ENCODE measurements at places on chromosomes 11 and 22.

- DNase-seq = no peak
Observed at GRCh38 chr22:42922374-42923191, 65.5 kb upstream of the ARFGAP3 start.

DNA sequence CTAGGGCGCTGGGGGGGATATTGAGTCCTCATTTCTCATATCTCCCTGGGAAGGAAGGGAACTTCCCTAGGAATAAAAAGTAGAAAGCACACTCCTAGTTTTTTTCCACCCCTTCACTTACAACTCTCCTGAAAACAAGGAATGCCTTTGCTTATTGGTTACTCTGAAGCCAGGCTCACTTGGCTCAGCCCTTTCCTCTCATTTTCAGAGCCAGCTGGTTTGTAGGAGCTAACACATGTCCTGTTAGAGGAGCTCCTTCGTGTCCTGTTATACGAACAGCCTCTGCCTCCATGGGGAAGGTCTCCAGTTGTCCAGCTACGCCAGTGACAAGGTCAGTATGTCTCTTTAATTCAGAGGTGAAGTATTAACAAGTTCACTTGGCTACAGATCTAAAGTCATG, 17.6 kb downstream of the ALKBH8 start:
- no peak for DNase-seq

DNA sequence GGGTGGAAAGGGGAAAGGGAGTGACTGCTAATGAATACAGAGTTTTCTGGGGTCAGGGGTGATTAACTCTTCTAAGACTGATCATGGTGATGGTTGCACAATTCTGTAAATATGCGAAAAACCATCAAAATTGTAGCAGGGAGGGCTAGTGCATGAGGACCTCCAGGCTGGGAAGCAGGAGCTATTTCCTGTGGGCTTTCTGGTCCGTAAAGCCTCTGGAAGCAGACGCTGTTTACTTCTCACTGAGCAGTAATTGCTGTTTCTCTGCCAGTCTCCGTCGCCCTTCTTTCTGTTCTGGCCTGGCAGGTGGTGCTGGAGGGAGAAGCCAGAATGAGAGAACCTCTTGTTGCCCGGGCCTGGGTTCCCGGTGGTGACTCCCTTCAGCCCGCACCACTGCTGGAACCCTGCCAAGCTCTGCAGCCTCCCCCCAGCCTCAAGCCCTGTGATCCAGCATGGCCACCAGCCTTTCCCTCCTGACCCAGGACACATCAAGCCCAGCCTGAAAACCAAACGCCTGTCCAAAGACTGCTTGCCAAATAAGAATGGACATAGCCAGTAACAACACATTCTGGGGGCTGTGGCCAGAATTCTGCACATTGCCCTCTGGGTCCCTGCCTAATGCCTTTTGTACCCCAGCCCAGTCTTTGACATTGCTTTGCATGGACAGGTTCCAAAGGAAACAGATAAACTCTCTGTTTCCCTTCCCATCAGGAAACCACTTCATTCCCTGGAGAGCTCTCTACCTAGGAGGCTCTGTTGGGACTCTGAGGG, 201.0 kb upstream of the NAV2 start:
- no peak for DNase-seq

GRCh38 chr11:8997451-8997850, 6.3 kb downstream of the NRIP3 start:
- no peak for DNase-seq

GRCh38 chr11:65793625-65794400, 7.0 kb downstream of the OVOL1 start:
- no peak for DNase-seq

DNA sequence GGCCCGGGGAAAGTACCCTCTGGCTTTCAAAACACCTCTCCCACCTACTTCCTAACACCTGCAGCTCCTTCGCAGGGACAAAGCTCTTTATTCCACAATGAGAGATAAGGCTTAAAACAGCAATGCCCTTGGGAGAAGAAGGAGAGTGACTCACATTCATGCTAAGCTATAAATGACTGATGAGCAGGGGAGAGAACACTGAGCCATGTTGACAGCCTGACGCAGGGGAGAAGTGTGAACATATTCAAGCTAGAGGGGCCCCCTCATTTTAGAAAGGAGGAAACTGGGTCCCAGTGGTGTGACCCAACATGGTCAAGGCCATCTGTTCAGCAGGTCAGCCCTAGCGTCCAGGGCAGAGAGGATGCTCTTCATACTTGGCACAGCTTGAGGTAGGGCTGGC, 171.8 kb downstream of the DSCAML1 start:
- DNase-seq = no peak

GRCh38 chr11:111523343-111523742, 8.8 kb downstream of the HOATZ start:
- no peak for DNase-seq

- no peak for DNase-seq
Observed at GRCh38 chr11:20177136-20177535, 16.9 kb upstream of the DBX1 start.

DNA sequence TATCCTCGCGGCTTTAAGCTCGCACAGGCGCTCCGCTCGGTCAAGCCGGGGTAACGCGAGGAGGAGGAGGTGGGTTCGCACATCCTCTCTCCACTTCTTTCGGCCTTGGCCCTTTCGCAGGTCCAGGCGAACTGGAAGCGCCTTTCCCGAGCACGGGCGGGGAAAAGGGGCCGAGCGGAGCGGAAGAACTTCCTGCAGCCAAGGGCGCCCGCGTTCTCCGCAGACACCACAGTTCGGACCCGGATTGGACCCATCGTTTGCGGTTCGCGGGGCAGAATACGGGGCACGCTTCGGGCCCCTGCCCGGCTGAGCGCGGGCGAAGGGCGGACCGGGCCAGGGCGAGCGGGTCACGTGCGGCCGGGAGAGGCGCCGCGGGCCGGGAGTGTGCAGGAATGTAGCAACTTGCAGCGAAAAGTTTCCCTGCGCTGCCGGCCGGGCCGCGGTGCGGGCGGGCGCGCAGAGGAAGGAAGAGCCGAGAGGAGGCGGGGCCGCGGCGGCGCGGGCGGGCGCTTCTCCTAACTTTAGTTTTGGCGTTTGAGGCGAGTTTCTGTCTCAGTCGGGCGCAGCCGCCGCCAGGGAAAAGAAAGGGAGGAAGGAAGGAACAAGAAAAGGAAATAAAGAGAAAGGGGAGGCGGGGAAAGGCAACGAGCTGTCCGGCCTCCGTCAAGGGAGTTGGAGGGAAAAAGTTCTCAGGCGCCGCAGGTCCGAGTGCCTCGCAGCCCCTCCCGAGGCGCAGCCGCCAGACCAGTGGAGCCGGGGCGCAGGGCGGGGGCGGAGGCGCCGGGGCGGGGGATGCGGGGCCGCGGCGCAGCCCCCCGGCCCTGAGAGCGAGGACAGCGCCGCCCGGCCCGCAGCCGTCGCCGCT, at the start of gene YAP1:
TSS of gene YAP1 (plus strand) at position 552 of the 865 bp plus-strand sequence. CDS start 402 bp downstream, outside the sequence.
- DNase-seq = peak; percentile 98

DNA sequence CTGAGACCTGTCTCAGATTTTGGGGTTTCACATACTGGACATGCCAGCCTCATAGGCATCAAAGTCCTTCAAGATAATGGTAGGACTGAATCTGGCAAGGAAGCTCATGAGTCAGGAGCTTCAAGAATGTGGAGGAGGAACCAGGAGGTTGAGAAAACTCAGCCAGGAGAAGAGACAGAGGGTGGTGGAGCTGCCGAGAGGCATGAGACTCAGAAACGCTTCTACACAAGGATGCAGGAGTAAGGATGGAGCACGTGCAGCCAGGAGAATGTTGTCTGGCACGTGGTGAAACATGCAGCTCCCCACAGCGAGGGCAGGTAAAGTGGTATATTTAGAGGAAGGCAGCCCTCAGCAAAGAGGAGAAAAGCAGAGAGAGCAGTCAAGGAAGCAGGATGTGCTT, 148.7 kb upstream of the ISX start:
- no peak for DNase-seq

DNA sequence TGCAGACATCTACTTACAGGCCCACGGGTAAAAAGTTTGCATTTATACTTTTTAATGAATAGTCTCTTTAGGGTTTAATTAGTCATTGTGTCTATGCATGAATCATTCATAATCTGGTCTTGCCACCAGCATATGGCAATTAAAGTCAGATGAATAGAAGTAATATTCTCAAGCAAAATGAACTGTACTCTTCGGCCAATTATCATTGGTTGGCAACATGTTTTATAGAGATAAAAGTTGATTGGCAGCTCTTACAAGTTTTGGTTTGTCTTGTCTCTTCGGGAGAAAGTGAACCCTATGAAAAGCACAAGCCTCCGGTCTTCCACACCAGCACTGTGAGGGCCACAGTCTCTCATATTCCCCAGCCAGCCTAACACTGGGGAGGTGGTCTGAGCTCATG, 97.8 kb downstream of the OSBP2 start:
- DNase-seq = no peak

DNA sequence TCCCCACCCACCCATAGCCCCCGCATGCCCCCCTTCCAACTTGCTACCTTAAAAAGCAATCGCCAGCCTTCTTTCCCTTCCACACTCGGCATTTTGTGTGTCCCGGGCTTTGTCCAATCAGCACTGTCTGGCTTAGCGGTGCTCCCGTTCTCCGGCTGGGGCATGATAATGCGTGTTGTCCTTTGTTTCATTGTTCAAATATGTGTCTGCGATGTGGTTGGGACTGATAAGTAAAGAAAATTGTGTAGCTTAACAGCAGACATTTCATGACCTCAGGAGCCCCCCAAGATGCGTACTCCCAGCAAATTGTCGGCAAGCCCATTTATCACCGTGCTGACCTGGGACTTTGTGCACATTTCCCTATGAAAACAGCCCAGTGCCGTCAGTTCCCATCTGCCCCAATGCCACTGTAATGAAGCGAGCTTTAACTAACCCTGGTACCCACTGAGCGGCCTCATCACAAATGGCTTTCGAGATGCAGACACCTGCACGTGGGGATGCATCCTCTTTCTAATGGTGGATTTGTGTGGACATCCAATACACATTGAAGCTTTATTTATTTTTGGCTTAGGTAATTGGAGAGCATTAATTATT, 167.0 kb upstream of the E2F8 start:
- no peak for DNase-seq

GRCh38 chr11:101996111-101996510, 51.1 kb upstream of the CFAP300 start:
- no peak for DNase-seq

DNA sequence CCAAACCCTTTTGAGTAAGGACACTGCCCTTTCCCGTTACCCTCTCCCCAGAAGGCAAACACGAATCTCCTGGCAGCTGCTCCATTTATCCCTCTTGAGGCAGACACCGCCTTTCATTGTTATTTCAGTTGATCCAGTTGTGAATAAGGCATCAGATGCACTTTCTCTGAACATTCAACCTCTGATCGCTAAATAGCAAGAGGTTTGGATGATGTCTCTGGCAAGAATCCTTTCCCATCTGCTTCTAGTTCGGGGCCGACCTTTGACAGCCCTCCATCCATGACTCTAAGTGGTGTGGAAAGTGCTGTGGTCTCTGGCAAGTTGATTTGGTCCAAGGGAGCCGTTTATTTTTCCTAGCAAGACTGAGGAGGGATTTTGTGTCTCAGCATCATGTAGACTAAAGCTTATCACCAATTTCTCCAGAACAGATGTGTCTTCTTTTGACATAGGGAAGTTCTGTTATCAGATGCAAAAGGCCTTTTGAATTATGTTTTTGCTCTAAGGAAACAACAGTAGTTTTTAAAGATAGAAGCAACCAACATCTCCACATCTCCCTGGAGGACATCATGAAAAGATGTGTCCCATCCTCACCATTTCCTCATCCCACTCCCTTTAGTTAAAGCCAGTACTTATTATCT, 123.6 kb downstream of the CCDC34 start:
- no peak for DNase-seq

- no peak for DNase-seq
Observed at GRCh38 chr11:61690706-61691379, 10.7 kb downstream of the DAGLA start.

- DNase-seq = no peak
Observed at GRCh38 chr11:78253797-78254196, 65.1 kb downstream of the USP35 start.

DNA sequence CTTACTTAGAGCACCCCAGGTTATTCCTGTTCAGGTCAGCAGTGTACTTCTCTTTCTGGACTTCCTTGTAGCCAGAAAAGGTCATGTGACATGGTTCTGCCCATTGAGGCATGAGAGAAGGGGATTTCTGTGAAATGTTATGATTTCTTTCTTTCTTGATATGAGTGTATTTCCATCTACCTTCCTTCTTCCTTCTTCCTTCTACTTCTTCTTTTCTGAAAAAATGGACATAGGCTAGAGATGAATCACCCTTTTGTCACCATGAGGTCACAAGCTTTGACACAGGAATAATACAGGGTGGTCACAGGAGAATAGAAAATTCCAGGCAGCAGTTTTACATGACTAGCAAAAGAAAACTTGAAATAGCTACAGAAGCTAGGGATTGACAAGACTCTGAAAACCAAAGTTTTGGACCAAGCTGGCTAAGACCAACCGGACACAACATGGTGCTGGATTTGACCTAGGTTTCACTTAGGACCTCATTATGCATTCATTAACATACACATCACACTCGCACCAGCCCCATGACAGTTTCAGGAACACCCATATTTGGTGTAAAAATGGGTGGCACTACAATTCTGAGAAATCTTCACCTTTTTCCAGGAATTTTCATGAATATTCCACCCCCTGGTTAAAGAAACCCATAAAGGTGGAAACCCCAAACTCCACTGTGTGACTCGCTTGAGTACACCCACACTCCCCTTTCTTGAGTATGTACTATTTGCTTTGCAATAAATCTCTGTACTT, 21.2 kb upstream of the MAP6 start:
- DNase-seq = no peak

- DNase-seq = no peak
Observed at GRCh38 chr11:108732395-108732794, 67.5 kb downstream of the DDX10 start.

GRCh38 chr22:19795617-19796008, 35.0 kb downstream of the TBX1 start:
- no peak for DNase-seq

DNA sequence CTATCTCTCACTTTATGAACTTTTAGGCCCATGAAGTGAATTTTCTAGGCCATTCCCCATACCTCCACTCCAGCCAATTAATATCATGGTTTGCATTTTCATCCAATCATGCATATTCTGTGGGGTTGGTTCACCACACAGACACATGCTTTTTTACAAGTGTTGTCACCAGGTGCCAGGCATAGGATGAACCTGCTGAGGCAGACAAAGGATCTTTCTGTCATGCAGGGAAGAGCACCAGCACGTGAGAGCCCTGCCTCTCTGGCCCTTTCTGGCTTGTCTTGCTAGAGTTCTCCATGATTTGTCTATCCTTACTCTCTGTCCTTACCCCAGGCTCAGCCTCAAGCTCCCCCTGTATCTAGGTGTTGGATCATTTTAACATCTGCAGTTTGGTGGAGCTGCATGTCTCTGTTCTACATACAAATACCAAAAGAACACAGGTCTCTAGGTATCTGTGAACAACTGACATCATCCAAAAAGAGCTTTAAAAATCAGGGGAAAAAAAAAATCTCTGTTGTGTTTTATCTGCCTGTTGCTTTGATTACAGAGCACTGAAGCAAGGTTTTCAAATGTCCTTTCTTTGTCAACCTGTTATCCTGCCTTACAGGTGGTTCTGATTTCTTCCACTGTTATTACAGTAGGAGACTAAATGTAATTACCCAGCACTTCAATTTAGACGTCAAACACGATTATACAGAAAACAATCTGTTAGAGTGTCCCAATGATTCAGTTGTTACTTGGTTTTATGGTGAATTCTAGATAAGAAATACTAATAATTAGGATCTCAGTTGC, 58.4 kb upstream of the GRAMD1B start:
- DNase-seq = no peak

Data from A673 (cell line).